ENCODE measurements at places on chromosomes 7 and 10.

GRCh38 chr10:95920798-95921426, 13.1 kb downstream of the CC2D2B start:
- no peak for DNase-seq

GRCh38 chr7:153406486-153406872, 645.7 kb upstream of the DPP6 start:
- DNase-seq: no peak

DNA sequence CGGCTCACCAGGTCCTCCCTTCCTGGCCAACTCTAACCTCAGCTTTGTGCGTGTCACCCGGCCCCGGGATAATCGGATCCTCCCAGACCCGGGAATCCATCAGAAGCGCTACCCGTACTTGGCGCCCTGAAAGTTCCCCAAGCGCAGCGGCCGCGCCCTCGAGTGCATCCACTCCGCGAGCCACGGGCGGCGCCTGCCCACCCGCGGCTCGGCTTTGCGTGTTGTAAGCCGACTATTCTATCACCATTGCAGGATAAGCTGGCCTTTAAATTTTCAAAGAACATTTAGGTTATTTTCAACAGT, 35.7 kb upstream of the EBLN1 start:
- DNase-seq: peak; percentile 38

GRCh38 chr10:18261768-18262231, 121.6 kb downstream of the CACNB2 start:
- no peak for DNase-seq

DNA sequence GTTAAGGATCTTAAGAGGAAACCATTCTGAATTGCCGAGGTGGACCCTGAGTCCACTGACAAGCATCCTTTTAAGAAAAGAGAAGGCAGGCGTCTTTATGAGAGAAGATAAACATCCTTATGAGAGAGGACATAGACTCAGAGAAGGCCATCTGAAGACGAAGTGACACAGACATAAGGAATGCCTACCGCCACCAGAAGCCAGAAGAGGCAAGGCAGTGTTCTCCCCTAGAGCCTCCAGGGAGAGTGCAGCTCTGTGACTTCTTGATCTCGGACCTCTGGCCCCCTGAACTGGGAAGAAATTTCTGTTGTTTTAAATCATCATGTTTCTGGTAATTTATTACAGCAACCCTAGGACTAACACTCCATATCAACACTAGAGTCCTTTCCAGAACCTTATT, 25.2 kb upstream of the ING3 start:
- no peak for DNase-seq

GRCh38 chr7:1210321-1210978, 22.2 kb upstream of the UNCX start:
- DNase-seq: no peak

DNA sequence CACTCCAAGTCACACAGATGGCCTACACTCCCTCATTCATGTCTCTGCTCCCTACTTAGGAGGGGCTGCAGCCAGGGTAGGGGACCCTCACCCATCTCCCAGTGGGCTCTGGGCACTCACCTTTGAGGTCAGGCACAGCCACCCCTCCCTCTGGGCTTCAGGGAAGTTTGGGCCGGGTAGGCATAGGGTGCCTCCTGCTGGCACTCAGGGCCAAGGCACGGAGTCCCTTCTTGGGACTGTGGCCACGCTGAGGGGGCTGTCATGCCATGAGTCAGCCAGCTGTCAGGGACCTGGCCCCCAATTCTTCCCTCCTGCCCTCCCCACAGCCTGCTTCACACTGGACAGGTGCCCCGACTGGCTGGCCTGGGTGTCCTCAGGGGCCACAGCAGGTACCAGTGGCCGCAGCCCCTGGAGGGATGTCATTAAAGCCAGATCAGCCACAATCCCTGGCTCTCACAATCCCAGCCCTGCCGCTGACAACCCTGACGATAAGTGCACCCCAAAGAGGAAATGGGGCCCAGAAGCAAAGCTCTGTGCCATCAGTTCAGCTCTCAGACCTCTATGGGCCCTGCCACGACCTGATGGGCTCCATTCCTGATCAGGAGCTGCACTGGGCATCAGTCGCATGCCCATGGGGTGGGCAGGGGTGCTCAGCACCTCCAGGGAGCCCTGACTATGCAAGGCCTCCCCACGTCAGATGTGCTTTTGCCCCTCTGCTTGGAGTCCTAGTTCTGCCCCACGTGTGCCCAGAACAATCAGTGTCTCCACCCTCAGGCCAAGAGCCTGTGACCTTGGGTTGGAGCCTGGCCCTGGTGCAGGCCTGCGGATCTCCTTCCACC, 34.1 kb upstream of the RET start:
- no peak for DNase-seq

DNA sequence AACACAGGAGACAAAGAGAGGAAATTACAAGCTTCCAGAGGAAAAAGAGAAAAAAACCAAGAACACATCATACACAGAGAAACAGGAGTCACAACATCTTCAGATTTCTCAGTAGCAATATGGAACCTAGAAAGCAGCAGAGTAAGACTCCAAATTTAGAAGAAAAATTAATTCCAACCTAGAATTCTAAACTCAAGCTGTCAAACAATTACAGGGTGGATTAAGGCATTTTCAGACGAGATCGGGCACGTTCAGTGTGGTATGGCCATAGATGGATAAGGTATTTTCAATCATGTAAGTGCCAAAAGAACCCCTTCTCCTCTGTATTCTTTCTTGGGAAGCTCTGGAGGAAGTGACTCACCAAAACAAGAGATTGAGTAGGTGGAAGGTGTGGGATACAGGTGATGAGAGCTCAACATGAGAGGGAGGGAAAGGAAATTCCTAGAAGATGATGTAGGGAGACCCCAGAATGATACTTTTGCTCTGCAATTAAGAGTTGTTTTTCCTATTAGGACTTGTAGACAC, 51.6 kb downstream of the FAM204A start:
- DNase-seq: no peak

- DNase-seq: no peak
Measured at GRCh38 chr7:27579565-27579964, 83.1 kb downstream of the HIBADH start.

DNA sequence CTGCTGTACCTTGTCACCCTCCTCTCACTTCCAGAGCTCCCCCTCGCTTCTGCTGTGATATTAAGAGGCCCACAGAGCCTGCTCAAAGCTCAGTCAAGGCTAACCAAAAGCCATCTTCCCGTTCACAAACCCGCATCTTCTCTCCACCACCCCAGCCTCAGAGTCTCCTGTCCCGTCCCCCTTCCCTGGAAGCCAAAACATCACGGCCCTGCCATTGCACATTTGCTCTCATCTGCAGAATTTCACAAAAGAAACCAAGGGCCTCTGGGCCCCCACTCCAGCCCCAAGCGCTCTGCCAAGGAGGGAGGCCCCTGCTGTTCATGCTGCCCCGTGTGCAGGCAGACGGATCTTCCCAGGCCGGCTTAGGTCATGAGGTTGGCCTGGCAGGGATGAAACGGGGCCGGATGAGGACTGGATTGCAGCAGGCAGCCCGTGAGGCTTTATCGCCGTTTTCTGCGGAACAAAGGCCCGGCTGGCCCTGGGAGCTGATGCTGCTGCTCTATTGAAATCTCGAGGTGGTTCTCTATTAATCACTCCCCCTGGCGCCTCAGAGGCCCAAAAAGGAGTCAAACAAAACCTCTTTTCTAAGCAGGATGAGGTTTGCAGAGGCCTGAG, 31.6 kb upstream of the FOXK1 start:
- no peak for DNase-seq

DNA sequence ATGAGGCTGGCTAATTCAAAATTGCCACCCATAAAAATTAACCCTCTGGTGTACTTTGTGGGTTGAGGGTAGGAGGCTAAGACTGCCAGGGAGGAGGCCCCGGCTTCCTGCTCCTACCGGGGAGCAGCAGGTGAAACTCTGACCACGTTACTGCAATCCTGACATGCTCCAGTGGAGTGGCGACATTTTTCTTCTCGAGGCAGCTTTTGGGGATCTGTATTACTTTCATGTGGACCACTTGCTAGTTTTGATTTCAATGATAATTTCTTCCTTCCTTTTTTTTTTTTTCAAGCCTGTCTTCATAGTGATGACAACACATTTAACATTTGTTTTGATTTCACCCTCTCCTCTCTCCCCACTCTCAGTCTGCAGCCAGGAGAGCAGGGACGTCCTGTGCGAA, 14.6 kb downstream of the GATA3 start:
- DNase-seq: no peak

DNA sequence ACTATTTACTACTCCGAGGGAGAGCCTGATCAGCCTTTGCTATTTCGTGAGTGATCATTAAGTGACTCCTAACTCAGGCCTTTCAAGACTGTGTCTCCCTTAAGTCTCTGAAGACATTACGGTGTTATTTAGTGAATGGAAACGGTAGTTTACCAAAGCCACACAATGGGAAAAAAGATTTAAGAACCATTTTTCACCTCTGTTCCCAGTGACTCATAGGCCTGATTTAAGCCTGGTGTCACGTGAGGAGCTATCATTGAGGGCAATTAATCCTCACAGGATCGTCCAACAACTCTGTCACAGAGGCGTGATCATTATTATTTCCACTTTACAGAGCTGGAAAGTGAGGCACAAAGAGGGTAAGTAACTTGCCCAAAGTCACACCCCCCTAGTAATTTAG, 20.3 kb downstream of the C10orf90 start:
- no peak for DNase-seq

GRCh38 chr10:92957223-92958010, 103.2 kb upstream of the CYP26C1 start:
- no peak for DNase-seq

GRCh38 chr10:97596101-97597082, 6.9 kb downstream of the C10orf62 start:
- DNase-seq: no peak

GRCh38 chr10:127452568-127452967, 96.5 kb upstream of the NPS start:
- DNase-seq: no peak

DNA sequence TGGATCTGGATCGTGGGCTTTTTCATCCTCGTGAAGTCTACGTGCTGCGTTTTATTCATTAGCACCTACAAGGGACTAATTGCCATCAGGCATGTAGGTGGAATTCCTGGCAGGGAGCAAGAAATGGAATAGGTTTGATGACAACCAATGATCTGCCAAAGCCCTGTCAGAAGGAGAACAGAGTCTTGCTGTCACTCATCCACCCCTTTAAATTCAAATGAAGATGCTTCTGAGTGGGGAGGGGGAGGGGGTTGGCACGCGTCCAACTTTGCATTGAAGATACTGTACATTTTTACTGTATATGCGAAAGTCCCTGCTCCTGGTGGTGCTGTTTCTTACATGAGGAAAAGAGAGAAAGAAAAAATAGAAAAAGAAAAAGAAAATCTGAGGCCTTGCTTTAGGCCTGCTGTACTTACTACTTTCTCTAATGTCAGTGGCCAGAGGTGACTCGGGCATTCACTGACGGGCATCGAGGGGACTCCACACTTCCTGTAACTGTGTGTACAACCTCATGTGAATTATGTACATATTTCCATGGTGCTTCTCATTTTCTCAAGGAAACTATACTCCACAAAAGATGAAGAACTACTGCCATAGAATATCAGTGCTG, 569.1 kb downstream of the INHBA start:
- DNase-seq: no peak

GRCh38 chr10:131577786-131578471, 266.4 kb upstream of the TCERG1L start:
- no peak for DNase-seq

DNA sequence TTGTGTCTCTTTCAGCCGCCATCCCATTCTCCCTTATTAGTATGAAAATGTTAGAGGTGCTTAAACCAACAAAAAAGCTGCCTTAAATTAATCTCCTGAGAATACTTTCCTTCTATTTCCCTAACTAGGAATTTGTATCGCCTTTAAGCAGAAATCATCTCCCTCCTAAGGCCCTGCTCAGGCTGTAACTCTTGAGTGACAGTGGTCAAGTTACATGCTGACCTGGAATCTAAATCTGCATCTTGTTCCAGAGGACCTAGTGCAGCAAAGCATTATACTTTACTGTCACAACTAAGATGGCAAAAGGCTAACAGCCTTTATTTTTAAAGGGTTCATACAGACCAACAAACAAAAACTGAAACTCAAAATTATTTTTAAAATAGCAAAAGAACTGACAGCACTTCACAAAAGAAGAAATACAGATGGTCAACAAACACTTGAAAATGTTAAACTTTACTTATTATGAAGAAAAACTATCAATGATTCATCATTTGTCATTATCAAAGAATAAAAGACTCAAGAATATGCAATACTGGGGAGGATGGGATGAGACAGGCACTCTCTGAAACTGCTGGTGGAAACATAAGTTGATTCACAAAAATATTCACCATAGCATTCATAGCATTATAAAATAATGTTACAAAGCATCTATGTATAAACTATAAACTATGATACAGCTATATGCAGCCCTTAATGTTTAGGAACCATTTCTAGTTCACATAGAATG, 11.0 kb downstream of the CYREN start:
- DNase-seq: no peak

- DNase-seq: no peak
Measured at GRCh38 chr7:54544527-54545240, 2.5 kb downstream of the VSTM2A start.

- no peak for DNase-seq
Measured at GRCh38 chr7:72785166-72785955, 42.6 kb downstream of the TYW1B start.

DNA sequence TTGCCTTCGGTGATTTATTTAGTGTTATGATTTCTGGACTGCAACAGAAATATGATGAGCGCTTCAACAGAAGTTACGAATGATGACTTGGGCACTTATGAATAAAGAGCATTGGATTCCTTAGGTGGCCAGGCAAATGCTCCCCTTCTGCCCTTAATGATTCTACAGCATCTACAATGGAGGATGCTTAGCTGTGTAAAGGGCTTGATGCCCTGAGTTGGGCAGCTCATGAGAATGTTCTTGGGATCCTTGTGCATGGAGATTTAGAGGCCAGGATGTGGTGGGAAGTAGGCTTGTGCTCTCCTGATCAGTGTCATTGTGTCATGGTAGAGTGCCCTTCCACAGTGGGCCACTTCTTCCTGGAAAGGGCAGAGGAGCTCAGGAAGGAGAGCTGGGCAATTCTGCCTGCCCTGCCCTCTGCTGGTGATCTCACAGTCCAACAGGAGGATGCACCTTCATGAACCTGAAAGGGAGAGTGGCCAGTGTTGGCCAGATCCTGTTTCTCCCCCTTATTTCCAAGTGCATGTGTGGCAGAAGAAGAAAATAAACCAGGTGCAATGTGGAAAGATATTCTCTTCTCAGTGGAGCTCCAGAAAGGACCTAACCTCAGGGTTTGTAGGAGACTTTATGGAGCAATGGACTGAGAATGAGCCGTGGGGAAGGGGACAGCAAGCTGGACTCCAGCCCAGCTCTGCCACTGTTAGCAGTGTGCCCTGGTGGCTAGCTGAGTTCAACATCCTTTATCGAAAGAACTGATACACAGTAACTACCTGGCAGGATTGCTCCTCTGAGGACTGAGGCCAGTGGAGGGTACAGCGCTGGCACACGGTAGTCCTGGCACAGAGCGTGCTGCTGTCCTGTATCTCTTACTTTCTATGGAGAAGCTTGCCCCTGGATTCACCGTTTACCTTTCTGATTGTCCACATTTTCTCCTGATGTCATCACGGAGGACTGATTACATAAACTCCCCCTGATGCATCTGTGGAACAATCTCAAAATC, 182.9 kb downstream of the BMPER start:
- no peak for DNase-seq
